ENCODE measurements at places on chromosomes 2 and 18.

- no peak for DNase-seq
These were observed 461.3 kb upstream of the FANCL start for GRCh38 chr2:58702302-58702885.

GRCh38 chr2:71499691-71500090, 46.3 kb downstream of the DYSF start:
- DNase-seq, result no peak

GRCh38 chr2:71965530-71965929, 182.1 kb downstream of the CYP26B1 start:
- DNase-seq, result no peak

- DNase-seq, result no peak
These were observed 1.1 kb upstream of the APCDD1 start for GRCh38 chr18:10453261-10453805.
